CD8-positive, alpha-beta memory T cell (primary cell): ENCODE measurements at places on chromosomes 11 and 22. TPM values are rescaled to one million over a fixed set of nuclear protein-coding genes. Genes with fewer than 3 reads are reported as not detected.

Gene TP53I11
- 16.9 TPM for total RNA-seq

Gene FAT3
- total RNA-seq, result not detected

Gene PIWIL4
- total RNA-seq, result 0.61 TPM

- DNase-seq, result no peak
Measured at GRCh38 chr11:120185706-120186455, 25.0 kb upstream of the OAF start.

Gene OVOL1
- not detected for total RNA-seq

DNA sequence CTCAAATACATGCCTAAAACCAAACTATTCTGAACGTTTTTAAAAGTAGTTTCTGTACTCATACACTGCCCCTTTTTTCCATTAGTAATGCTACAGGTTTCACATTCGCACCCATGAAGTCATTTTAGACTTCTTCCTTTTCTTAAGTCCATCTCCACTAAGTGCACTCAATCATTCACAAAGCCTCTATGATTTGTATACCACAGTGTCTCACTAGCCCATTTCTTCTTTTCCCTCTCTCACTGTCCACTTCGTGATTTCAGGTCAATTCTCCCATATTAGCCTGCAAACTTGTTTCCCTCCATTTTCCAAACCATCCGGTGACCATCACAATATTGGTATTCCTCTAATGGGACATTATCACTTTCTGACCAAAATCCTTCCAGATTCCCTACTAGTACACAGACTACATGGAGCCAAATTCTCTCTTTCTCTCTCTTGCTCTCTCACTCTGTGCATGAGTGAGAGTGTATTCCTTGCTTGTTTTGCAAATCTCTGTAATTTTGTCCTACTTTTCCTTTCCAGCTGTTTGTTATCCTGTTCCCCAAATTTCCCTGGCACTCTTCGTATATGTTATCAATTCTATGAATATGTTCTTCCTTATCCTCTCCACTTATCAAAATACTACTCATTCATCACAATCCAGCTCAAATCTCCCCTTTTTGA lies 3.4 kb upstream of the ZC3H12C start:
- no peak for DNase-seq

- no peak for DNase-seq
Measured at GRCh38 chr22:35914665-35915476, 113.8 kb downstream of the RBFOX2 start.

DNA sequence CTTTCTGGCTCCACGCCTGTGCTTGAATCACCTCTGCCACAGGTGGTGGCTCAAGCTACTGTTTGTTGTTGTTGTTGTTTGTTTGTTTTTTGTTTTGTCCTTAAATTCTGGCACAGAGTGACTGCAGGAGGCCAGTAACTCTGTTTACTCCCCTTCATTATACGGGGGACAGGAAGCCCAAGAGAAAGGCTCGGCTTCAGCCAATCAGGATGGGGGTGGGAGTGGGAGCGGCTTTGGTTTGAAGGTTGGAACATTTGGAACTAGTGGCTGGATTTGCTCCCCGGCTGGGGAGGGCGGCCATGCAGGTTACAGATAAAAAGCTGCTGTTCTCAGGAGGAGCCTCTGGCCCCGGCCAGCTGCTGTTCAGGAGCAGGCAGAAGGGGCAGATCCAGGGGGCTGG lies 19.7 kb upstream of the CABP2 start:
- no peak for DNase-seq

DNA sequence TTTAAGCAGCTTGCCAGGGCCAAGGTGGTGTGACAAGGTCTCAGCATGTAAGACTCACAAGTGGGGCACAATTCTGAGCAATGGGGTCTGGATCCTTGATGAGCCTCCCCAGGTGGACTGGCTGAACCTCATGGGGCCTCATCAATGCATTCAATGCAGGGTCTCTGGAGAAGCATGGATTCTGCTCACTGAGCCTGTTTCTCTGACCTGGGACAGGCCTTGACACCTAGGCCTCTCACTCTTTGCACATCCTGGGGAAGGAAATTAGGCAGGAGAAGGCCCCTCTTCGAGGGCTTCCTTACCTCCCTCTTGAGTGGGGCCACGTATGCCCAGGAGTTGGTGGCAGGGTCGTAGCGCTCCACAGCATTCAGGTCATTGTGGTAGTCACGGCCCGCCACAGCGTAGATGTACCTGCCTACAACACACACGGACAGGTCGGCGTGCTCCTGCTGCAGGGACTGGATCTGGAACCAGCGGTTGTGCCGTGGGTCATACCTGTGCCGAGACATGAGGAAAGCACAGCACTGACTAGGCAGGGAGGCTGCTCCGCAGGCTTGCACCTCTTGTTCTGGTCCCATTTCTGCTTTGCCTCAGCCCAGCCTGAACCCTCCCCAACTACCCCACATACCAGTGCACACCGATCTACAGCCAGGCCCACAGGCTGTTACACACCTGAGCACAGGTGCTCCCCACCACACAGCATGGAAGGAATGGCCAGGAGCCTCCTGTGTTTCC lies 20.0 kb upstream of the SCARF2 start:
- no peak for DNase-seq

Gene DEFB131B
- total RNA-seq, result not detected

GRCh38 chr11:14347494-14347893 lies 11.5 kb downstream of the RRAS2 start:
- DNase-seq, result no peak

GRCh38 chr22:27935897-27936296 lies 16.8 kb upstream of the PITPNB start:
- no peak for DNase-seq

DNA sequence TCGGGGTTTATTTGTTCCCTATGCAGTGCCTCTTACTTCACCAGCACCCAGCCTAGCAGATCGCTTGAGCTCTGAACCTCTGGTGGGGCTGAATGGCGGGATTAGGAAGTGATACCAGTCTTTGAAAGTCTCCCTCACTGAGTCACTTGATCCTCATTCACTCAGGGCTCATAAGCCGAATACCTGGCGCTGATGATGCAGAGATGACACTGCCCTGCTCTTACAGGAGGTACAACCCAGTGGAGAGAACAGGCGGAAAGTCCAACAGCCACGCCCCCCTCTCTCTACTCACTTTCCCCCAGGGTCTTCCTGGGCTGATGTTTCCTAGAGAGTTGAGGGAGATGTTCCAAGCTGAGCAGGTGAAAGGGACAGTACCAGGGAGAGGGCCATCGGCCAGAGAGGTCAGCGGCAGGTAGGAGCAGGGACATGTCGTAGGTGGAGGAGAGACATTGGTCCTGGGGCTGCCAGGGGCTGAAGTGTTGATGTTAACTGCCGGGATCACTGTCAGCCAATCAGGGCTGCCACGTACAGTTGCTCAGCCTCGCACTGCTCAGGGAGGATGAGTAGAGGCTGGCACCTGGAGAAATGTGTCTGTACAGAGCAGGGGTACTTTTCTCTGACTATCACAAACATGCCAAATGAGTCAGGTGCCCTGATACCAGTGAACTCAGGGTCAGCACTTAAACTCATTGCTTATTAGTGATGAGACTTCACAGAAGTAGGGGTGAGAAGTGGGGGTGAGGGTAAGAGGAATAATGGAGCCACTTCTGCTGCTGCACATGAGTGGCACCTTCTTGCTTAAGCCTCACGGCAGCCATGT lies 9.9 kb upstream of the APOBEC3A start:
- no peak for DNase-seq

DNA sequence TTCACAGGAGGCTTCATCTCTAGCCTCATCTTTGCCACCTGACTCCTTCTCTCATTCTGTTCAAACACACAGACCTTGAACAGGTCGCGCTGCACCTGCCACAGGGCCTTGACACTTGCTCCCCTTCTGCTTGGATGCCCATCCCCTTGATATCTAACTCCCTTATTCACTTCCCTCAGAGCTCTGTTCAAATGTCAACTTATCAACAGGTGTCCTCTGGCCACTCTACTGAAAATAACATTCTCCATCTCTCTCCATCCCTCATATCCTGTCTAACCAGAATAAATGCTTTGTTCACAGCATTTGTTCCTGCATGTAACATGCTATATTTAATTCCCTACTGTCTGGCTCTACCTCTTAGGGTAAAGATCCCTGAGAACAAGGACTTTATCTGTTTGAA lies 67.2 kb upstream of the DRD2 start:
- DNase-seq, result no peak

GRCh38 chr11:88340366-88340935 lies 2.9 kb upstream of the CTSC start:
- DNase-seq, result no peak

GRCh38 chr22:46292732-46293131 lies 3.9 kb upstream of the GTSE1 start:
- no peak for DNase-seq

DNA sequence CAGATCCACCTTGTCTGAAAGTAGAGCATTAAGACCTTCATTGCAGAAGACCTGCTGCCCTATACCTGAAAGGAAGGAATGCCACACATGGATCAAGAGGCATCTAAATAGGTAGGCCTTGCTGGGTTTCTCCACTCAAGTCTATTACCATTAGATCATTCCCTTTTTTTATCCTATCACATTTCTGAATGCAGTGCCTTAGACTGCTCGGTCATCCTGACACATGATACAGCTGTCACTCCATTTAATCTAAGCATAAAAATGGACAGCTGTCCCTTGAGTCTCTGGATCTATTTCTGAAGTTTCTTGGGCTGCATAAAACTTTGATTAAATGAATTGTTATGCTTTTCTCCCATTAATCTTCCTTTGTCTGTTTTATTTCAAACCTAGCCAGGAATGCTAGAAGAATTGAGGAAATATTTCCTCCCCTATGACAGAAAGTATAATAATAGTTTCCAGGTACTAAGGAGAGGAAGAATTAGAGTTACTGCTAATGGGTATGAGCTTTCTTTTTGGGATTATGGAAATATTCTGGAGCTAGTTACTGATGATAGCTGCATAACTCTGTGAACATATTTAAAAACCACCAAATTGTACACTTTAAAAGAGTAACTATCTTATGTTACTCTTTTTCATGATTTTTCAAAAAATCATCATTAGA lies 88.0 kb downstream of the DLG2 start:
- no peak for DNase-seq

GRCh38 chr11:15234796-15235195 lies 120.1 kb downstream of the INSC start:
- no peak for DNase-seq

Gene MUC6
- total RNA-seq, result not detected

GRCh38 chr11:133547808-133548494 lies 15.7 kb upstream of the OPCML start:
- no peak for DNase-seq

DNA sequence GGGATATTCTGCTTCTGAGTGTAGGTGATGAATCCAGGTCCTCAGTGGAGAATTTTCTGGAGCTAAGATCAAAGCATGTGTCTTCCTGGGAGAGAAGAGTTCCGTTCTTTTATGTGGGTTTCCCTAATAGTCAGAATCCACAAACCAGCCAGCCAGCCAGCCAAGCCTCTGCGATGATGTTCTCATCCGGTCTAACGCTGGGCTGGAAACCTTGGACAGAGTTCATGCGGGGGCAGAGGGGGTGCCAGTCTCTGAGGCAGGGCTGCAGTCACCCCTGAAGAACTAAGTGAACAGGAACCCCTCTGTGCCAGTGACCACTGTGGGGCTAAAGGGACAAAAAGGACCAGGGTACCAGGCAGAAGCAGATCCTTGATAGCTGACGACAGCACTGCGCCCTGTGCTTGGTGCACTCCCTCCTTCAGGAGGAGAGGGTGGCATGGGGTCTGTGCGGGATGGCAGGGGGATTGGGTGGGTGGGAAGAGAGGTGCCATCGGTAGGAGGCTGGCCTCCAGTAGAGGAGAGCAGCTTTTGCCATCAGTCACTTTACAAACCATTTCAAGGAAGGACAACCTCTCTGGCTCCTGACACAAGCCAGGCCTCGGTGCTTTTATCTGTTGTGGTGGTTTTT lies 27.1 kb downstream of the ADAMTS15 start:
- no peak for DNase-seq
